ENCODE measurements at places on chromosomes 4 and X.

- DNase-seq: no peak
Measured at GRCh38 chr4:1039493-1040343, 28.3 kb downstream of the FGFRL1 start.

DNA sequence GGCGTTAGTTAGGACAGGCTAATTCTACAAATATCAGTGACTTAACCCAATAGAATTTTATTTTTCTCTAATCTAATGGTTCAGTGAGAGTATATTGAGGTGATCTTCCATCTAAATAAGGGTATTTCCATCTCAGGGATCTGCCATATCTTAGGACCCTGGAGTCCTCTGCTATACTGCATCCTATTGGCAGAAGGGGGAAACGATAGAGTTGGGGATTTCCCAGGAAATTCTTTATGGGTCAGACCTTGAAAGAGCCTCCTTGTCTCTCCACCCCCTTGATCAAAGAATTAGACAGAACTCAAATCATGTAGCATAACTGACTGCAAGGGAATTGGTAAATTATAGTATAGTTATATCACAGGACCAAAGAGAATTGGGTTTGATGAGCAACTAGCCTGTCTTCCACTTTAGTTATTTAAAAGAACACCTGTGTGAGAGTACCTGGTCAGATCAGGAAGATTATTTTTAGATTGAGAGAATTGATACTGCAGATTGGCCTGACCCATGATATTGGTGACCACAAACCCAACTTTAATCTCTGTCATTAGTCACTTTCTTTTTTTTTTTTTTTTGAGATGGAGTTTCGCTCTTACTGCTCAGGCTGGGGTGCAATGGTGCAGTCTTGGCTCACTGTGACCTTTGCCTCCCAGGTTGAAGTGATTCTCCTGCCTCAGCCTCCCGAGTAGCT lies 25.6 kb downstream of the SMARCA5 start:
- no peak for DNase-seq

DNA sequence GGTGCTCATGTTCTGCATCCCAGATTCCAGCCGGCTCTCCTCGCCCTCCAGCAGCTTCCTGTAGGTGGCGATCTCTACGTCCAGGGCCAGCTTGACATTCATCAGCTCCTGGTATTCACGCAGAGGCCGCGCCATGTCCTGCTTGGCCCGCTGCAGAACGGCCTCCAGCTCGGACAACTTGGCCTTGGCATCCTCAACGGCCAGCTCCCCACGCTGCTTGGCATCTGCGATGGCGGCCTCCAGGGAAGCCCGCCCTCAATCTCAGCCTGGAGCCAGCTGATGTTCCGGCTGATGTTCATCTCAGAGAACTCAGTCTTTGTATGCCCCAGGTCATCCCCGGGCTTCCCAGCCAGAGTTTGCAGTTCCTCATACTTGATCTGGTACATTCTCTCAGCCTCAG lies 431.8 kb upstream of the DIPK2B start:
- no peak for DNase-seq

- no peak for DNase-seq
Measured at GRCh38 chr4:83731609-83732008, 195.7 kb downstream of the GPAT3 start.

DNA sequence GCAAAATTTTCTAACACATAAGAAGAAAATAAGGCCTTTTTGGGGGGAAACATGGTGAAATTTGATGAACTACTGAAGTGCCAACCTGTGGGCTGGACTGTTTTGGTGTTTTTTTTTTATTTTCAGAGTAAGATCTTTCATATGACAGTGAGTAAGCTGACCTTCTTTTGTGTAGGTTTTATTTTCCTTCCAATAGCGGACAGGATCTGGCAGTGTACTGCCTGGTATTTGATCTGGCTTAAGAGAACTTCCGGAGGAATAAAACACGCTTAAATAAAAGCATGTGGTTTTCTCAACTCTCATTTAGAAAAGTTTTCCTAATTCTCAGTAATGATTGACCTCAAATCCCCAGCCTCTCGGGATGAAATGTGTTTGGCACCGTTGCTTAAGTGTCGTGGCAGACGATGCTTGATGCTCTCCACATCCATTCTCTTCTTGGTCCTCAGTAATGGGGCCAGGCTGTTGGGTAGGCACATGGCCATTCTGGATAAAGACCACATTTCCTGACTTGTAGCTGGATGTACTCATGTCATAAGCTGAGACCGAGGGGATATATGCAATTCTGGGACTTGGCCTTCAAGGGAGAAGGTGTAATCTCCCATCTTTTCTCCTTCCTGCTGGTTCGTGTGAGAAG lies 65.6 kb upstream of the PDLIM3 start:
- DNase-seq: no peak

- DNase-seq: peak; percentile 54
Measured at GRCh38 chr4:107736924-107737448, 17.0 kb upstream of the PAPSS1 start.

DNA sequence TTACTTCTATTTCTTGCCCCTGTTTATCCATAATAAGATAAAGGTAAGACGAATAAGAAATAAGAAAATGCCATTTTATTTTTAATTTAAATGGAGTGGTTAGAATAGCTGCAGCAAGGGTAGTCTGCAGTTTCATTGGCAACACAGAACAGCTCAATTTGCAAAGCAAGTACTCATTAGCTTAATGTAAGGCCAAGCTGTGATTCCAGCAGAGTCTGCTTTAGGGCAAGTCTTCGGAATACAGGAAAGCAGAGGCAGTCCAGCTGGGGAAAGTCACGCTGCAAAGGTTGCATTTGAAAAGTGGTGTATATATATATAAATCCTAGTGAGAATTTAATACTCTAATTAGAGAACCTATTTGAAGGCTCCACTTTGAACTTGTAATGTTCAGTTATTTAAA lies 59.0 kb downstream of the ANXA10 start:
- no peak for DNase-seq

GRCh38 chr4:18957716-18958115 lies 936.2 kb upstream of the LCORL start:
- DNase-seq: no peak

DNA sequence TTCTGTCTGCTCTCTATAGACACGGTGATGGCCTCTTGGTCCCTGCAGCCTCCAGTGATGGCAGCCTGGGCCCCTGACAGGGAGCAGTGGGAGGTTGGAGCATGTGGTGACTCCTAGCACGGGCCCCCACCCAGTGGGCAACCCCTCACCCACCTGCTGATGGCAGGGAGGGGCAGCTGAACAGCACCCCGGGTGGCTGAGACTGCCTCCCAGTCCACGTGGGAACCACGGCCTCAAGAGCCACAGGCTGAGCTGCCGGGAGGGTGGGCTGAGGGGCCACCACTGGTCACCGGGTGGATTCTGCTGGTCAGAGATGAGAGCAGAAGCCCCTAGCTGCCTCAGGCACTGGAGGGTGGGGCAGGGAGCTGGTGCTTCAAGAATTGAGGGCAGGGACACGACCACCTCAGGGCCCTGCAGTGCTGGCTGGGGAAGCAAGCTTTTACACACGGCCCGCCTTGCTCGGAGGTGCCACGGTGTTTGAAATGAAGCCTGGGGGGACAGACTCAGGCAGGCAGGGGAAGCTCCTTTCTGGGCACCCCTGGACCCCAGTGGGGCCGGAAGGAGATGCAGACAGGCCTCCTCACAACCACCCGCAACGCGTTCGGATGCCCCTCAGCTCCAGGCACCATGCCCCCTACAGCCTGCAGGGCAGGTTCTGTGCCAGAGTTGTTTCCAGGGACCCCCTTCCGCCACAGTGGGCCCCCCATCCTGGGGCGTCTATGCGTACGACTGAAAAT lies 6.3 kb upstream of the HAUS3 start:
- DNase-seq: no peak

DNA sequence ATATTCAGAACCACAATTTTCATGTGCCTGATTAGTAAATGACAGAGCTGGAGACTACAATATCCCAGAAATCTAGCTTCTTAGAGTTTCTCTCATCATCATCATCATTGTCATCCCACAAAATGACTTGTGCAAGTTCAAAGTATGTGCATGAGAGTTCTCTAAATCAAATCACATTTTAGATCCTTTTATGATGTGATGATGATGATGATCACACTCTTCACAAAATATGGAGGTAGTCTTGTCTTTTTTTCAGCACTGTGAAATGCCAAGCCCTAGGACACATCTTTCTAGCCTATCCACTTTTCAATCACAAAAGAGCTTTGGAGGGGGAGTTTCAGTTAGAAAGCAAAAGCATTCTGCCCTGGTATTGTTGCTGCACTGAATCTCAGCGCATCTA lies 7.4 kb downstream of the MBNL3 start:
- DNase-seq: no peak

GRCh38 chr4:99991741-99992140 lies 41.7 kb upstream of the H2AZ1 start:
- DNase-seq: no peak

DNA sequence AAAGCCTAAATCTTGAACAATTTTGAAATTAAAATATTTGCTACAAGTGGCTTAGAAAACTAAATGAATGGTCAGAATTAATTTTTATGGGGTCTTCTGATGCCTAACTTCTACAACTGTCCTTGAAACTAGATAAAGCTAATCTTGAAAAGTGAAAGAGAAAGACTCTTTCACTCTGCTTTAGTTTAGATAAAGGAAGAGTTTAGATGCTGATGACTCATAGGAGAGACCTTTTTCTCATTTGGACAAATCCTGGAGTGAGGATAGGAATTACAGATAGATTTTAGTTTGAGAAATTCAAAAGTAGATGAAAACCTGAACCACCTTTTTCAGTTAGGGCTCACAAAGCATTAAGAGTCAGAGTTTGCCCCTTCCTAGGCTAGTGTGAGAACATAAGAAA lies 342.3 kb upstream of the GRID2 start:
- DNase-seq: no peak

DNA sequence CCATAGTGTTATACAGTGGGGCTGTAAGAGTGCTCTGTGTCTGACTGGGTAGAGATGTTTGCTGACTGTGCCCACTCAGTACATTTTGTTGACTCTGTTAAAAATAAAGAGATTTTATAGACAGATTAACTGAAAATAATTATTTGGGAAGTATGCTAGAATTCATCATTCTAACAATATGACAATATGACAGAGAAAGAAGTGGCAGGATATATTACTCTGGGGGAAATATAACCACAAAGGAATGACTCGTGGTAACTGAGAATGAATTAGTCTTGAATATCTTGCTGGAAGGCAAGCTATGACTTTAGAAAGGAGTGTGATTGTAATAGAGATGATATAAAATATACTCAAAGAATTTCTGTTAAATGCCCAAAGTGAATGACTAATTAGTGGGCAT lies 46.8 kb downstream of the TMEM165 start:
- no peak for DNase-seq

DNA sequence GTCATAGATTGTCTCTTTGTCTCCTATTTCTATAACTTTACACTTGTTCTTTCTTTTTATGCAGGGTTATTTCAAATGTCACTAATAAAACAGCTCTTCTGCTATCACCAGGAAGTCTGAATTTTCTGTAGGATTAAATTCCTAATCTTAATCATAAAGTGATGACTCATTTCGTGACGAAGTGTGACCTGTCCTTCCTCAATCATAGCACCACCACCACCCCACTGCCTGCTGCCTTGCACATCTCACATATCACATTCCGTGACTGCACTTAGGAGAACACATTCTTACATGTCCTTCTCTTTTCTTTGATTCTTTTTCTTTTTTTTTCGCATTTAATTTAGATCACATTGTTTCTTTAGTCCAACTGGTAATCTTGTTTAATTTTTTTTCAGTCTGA lies 57.7 kb upstream of the UGT2B7 start:
- no peak for DNase-seq

- no peak for DNase-seq
Measured at GRCh38 chr4:69524706-69525105, 29.0 kb upstream of the UGT2B4 start.

- no peak for DNase-seq
Measured at GRCh38 chrX:138709886-138710791, 1.4 kb downstream of the FGF13 start.

DNA sequence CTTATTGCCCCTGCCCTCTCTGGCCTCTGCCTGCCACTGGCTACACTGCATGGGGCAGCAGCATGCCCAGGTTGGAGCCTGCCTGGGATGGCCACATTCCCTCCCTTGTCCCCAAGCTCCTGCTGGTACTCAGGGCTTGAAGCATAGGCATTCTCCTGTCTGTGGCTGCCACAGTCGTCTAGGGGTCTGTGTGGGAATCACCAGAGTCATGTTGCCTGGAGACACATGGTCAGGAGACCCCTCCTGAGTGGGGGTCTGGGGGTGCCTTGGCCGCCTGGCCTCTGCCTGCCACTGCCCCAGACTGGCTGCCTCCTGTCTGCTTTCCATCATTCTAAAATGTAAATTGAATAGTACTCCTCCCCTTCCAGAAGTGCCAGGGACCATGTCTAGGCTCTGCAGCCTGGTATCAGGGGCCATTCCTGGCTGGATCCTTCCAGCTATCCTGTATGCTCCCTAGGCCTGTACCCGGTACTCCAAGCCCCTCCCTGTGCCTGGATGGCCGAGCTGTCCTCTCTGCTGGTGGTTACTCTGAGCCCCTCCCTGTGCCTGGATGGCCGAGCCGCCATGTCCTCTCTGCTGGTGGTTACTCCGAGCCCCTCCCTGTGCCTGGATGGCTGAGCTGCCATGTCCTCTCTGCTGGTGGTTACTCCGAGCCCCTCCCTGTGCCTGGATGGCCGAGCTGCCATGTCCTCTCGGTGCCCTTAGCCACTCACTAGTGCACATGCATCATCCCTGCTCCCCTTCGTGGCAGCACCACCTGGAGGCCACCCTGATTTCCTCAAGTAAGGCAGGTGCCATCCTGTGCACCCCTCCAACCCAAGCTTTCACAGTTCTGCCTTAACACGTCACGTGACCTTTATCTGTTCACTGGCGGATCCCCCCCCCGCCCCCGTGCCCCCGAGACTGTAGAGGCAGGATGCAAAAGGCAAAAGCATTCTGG lies 5.5 kb upstream of the NKX1-1 start:
- DNase-seq: no peak

DNA sequence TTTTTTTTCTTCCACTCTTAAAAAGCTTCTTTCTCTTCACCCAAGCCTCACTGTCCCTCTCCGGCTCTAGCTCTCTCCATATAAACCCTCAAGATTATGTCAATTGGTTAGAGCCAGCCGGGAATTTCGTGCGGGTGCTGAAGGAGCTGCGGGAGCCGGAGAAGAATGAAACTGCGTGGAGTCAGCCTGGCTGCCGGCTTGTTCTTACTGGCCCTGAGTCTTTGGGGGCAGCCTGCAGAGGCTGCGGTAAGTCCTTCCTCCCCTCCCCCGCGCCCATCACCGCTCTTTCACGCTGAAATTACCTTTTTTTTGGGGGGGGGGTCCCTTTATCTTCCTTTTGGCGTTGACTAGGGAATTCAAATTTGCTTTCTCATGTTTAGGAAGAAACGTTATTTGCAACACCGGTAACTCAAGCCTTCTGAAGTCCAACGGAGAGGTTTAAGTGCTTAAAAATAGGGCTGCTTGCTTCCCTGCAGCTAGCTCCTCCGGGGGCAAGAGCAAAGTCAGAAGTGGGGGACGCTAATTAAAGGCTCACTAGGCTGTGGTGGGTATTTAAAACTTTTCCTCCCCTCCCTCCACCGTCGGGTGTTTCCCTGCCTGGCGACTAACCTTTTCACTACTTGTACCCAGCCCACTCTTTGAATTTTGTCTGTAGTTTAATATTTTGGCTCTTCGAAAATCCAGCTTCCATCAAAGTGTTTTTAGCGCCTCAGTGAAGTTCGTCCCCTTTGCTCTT lies 491 bp downstream of the COL4A5 start:
- DNase-seq: no peak
